Naive thymus-derived CD8-positive, alpha-beta T cell (primary cell): ENCODE measurements at places on chromosomes 11 and 22. TPM values are rescaled to one million over a fixed set of nuclear protein-coding genes. Genes with fewer than 3 reads are reported as not detected.
A peak's percentile ranks its signal among the peaks of the same experiment; 100 is the strongest.

GRCh38 chr11:32259641-32260081 lies 168.8 kb downstream of the RCN1 start:
- H3K36me3 ChIP-seq: no peaks in the 10 kb centered on the region
- no peak overlapping the region for H3K27ac ChIP-seq
- DNase-seq: no peak
- H3K27me3 ChIP-seq: no peaks in the 10 kb centered on the region
- H3K4me1 ChIP-seq: no peaks in the 10 kb centered on the region

DNA sequence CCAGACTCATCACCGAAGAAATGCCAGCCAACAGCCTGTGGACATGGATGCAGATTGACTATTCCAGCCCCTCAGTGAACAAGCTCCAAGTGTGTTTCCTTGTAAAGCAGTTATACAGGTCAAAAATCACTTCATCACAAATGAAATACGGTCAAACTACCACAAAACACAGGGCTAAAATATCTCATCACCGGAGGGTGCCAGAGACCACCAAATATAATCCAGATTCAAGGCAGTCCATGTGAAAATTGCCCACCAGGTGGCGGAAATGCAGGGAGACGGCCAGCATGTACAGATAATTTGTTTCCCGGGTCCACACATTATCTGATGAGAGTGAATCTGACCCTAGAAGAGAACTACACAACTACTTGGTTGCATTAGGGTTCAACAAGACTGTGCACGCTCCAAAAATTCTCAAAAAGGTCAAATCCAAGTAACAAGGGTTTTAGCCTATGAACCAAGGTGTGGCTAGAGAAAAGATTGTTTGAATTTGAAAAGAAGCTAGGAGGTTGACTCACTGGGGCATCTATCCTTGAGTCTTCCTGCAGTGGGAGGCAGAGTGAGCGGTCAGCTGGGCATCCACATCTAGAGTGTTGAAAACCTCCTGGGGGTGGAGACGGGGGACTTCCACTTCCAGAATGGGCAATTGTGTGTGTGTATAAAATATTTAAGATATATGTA lies 71.7 kb downstream of the IGLL5 start:
- peaks cover 4% of the 10 kb centered on the region for H3K36me3 ChIP-seq
- H3K27ac ChIP-seq: no peak overlapping the region
- no peak overlapping the region for H3K4me3 ChIP-seq

DNA sequence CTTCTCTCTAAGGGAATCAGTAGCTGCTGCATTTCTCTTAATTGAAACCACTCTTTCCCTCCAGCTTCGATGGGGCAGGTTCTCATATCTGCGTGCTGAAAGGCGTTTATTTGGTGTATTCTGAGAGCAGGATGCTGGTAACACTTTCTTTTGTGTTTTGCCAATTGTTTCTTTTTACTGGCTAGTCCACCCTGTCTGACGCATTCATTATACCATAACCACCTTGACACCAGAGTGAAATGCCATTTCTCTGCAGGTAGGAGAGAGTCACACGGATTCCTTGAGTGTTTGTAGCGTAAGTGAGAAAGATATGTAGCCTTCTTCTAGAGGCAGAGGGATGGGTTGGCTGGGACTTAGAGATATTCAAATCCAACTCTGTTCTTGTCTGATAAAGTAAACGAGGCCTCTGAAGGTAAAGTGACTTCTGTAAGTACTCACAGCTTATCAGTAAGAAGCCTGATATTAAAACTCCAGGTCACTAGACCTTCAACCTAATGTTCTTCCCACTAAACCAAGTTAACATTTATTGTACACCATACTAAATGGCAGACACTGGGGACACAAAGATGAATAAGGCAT lies 21.4 kb downstream of the CD44 start:
- no peak for DNase-seq
- peak overlapping the region; percentile 43 for H3K4me3 ChIP-seq
- H3K27ac ChIP-seq: peak overlapping the region; percentile 99
- H3K36me3 ChIP-seq: peaks cover 23% of the 10 kb centered on the region

GRCh38 chr11:73387594-73388264 lies 11.5 kb downstream of the RELT start:
- H3K27ac ChIP-seq: peak overlapping the region; percentile 93
- peaks cover 55% of the 10 kb centered on the region for H3K4me1 ChIP-seq
- DNase-seq: no peak
- peaks cover 1% of the 10 kb centered on the region for H3K36me3 ChIP-seq

DNA sequence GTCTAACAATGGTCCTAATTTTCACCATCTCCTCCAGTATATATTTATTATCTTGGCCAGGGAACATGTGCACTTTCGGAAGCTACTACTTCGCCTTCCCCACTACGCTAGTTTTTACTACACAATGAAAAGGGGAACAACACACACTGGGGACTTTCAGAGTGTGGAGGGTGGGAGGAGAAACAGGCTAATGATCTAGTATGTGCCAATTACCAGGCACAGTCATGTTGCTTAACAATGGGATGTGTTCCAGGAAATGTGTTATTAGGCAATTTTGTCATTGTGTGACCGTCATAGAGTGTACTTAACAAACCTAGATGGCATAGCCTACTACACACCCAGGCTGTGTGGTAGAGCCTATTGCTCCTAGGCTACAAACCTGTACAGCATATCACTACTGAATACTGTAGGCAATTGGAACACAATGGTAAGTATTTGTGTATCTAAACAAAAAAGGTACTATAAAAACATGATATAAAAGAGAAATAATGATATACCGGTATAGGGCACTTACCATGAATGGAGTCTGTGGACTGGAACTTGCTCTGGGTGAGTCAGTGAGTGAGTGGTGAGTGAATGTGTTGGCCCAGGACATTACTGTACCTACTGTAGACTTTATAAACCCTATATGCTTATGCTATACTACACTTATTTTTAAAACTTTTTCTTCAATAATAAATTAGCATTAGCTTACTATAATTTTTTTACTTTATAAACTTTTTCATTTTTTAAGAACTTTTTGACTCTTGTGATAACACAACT lies 20.1 kb upstream of the CUL5 start:
- DNase-seq: no peak
- peaks cover 9% of the 10 kb centered on the region for H3K27me3 ChIP-seq
- no peaks in the 10 kb centered on the region for H3K36me3 ChIP-seq

DNA sequence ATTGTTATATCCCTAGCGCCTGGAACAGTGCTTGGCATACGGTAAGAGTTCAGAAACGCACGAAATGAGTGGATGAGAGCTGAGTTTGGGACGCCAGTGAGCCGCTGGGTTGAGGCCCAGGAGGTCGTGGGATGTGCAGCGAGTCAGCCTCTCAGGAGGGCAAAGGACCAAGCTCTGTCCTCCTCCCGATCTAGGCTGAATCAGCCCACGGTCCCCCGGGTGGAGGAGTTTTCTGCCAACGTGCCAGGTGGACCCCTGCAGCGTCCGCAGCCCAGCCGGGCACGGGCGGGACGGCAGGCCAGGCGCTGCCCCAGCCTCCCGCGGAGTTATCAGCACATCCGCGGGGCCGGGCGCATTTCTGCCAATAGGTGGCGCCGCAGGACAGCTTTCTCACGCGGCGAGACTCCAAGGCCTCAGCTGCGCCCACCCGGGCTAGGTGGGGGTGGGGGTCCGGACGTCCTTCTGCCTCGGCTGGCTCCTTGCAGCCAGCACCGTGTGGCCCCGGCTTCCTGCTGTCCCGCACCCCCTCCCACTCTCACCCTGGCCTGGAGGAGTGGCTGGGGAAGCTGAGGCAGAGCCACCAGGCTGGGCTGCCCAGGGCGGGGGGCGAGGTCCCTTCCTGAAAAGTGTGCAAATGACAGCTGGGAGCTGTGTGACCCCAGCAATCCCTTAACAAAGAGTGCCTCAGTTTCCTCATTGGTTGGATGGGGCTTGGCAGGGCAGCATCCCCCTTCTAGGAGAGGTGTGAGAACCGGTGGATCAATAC lies 2.2 kb upstream of the RPS19BP1 start:
- peaks cover 3% of the 10 kb centered on the region for H3K36me3 ChIP-seq
- no peaks in the 10 kb centered on the region for H3K27me3 ChIP-seq

DNA sequence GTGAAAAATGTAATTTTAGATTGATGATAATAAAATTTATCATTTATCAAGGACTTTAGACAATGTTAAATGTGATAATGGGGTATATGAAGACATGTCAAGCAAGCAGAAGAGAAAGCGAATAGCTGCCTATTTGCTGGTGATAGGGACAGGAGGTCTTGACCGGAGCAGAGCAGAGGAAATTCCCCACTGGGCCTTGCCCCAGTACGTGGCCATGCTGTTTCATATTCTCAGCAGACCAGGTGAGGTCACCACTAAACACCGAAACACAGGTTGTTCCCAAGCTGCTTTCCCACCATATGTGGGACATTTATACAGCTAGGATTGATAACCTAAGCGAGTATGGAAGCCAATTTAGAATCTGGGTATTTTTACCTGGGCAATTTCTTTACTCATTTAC lies 1629.6 kb downstream of the FAM181B start:
- H3K27me3 ChIP-seq: no peaks in the 10 kb centered on the region
- no peaks in the 10 kb centered on the region for H3K4me1 ChIP-seq
- H3K27ac ChIP-seq: no peak overlapping the region
- DNase-seq: no peak
- H3K36me3 ChIP-seq: no peaks in the 10 kb centered on the region
- no peak overlapping the region for H3K4me3 ChIP-seq

GRCh38 chr11:131378931-131379330 lies 8.5 kb downstream of the NTM start:
- no peaks in the 10 kb centered on the region for H3K4me1 ChIP-seq
- no peaks in the 10 kb centered on the region for H3K36me3 ChIP-seq
- peaks cover 9% of the 10 kb centered on the region for H3K27me3 ChIP-seq

DNA sequence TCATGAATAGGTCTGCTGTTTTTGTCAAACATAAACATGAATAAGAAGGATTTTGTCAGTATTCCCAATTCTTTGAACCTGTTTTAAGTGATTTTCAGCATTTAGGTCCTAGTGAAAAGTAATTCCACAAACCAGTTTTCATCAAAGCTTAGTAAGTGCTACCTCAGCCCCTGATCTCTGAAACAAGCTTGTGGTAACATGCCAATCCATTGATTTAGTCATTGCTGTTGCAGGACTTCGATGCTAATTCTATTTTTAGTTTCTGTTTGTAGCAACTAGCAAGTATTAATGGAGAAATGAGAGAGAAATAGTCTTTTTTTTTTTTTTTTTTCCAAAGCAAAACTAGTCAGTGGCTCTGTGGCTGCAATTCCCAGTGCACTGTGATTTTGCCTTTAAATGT lies 91.4 kb downstream of the JRKL start:
- no peaks in the 10 kb centered on the region for H3K4me1 ChIP-seq
- H3K27ac ChIP-seq: no peak overlapping the region
- H3K4me3 ChIP-seq: no peak overlapping the region
- peaks cover 6% of the 10 kb centered on the region for H3K27me3 ChIP-seq
- no peak for DNase-seq
- H3K36me3 ChIP-seq: no peaks in the 10 kb centered on the region

DNA sequence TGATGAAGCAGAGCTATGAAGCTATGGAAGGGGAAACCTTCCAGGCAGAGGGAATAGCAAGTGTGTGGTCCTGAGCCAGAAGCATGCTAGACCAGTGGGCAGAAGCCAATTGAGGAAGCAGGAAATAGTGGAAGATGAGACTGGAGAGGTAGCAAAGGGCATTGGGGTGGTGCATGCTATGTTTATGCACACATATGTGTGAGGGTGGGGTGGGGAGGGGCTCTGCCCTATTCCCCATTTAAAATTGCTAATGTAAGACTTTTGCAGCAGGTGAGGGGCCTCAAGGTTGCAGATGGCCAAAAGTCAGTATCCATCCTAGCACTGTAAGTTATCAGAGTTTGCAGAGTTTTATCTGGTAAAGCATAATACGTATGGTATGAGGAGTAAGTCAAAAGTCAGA lies 626.6 kb upstream of the KIRREL3 start:
- no peaks in the 10 kb centered on the region for H3K27me3 ChIP-seq
- no peak for DNase-seq
- H3K4me3 ChIP-seq: no peak overlapping the region
- no peaks in the 10 kb centered on the region for H3K36me3 ChIP-seq
- no peaks in the 10 kb centered on the region for H3K4me1 ChIP-seq

GRCh38 chr11:37496201-37496600 lies 898.2 kb upstream of the RAG2 start:
- no peak overlapping the region for H3K4me3 ChIP-seq
- no peaks in the 10 kb centered on the region for H3K36me3 ChIP-seq
- no peaks in the 10 kb centered on the region for H3K4me1 ChIP-seq
- no peak overlapping the region for H3K27ac ChIP-seq

GRCh38 chr22:32499666-32500065 lies 25.1 kb downstream of the FBXO7 start:
- H3K4me1 ChIP-seq: no peaks in the 10 kb centered on the region
- no peak overlapping the region for H3K4me3 ChIP-seq
- H3K27ac ChIP-seq: no peak overlapping the region
- H3K36me3 ChIP-seq: peaks cover 6% of the 10 kb centered on the region

DNA sequence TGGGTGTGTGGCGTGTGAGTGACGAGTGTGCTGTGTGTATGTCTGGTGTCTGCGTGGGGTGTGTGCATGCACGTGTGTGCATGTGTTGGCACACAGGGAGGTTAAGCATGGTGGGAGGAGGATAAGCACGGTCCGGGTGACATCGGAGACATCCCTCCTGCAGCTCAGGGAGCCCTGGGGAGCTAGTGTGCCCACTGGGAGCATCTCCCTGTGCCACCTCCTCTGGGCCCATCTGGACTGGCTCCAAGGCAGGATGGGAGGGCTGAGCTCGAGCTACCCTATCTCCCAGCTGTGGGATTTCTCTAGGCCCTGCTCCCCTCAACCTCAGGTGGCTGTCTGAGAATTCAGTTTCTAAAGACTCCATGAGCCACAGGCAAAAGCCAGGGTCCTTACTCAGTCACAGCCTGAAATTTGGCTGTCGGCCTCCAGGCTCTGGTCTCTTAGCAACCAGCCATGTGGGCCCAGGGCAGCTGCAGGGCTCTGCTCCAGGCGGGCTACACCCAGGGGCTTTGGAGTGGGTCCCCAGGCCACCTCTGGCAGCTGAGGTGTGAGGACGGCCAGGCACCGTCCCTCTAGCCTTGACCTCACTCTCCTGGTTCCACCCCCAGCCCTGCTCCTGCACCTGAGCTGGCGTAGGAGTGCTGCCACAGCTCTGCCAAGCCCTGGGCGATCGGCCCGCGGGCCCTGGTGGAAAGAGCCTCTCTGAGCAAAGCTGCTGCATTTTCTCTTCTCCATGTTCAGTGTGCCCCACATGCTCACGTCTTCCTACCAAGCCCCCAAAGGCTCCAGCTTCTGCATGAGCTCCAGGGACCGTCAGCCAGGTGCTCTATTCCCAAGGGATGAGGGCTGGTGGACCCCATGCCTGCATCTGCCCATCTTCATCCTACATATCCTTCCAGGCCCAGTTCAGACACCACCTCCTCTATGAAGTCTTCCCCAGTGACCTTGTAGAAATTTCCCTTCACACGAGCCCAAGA lies 39.7 kb downstream of the RTL6 start:
- H3K4me3 ChIP-seq: no peak overlapping the region
- DNase-seq: no peak
- no peaks in the 10 kb centered on the region for H3K27me3 ChIP-seq
- peaks cover 28% of the 10 kb centered on the region for H3K4me1 ChIP-seq
- no peaks in the 10 kb centered on the region for H3K36me3 ChIP-seq

Gene USP2
- polyA plus RNA-seq: not detected

Gene GVQW3
- polyA plus RNA-seq: 1.9 TPM

Gene GLB1L2
- polyA plus RNA-seq: 0.89 TPM

Gene WNT11
- 0.09 TPM for polyA plus RNA-seq

Gene CAT
- polyA plus RNA-seq: 139 TPM

Gene ANKK1
- not detected for polyA plus RNA-seq

Gene PRG3
- not detected for polyA plus RNA-seq

Gene CD3E
- polyA plus RNA-seq: 811 TPM

Gene FOXRED2
- polyA plus RNA-seq: 6.8 TPM
